ENCODE measurements at places on chromosomes 2 and 18.

GRCh38 chr2:231276987-231277386, 78.6 kb downstream of the ARMC9 start:
- no peak for DNase-seq

DNA sequence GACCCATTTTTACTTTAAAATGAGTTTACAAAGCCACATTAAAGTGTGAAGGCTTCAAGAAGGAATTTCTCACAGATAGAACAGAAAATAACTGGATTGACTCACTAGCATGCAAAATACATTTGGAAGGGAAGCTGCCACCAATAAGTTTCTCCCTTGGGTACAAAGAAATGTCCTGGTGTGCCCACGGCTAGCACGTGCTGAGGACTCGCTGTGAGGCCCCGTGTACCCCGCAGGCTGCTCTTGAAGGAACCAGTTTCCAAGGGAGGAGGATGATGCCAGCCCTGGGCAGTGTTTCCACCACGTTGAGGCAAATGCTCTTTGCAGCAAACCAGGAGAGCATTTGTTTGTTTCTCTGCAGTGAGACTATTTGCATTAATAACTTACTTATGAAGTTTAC, 207.3 kb downstream of the SH3RF3 start:
- no peak for DNase-seq

DNA sequence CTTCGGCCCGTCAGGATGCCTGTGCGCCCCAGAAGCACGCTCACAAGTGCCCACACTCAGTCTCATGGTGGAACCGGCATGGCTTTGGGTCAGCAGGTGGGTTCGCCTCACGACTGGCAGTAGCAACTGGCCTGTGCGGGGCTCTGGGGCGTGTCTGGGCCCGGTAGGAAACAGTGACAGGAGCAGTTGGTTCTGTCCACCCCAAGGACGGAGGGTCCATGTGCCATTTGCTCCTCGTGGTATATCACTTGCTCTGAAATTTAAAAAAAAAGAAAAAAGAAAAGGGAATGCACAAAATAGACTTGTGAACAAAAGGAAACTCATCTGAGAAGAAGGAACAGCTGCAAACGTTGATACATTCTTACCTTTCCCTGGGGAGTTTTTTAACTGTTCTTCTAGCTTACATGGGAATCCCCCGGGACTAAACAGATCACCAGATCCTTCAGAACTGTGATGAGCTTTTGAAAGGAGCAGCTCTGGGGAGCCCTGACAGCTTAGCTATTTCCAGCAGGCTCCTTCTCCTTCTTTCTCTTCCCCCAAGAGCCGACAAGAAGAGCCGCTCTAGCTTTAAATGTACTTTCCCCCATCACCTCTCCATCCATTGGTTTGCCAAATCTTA, 42.8 kb downstream of the TRAPPC12 start:
- no peak for DNase-seq

- peak; percentile 72 for DNase-seq
Observed at GRCh38 chr18:36527740-36528455, 230.4 kb downstream of the FHOD3 start.

DNA sequence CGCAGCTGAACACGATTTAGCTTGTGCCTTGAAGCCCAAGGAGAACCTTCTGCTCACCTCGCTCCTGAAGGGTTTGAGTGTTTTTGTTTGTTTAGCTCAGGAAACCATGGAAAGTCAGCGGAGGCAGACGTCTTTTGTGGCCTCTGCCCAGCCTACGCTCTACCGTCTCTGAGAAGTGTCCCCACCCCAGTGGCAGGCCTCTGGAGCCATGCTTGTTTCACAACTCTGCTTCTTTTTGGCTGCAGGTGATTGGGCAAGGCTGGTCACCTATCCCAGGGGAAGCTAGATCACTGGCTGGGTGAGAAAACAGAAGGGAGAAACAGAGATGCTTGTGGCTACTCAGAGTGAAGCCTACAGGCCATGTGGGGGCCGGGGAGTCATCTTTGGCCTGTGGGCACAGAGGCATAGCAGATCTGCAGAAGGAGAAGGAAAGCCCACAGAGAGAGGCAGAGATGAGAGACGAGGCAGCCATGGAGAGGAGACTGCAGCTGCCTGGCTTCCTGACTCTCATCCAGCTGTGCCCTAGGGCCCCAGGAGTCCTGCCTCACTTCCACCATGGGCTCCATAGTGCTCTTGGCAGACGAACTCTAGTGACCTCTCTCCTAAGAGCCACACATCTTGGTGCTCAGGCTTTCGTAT, 50.1 kb downstream of the CIB4 start:
- DNase-seq = peak; percentile 41

DNA sequence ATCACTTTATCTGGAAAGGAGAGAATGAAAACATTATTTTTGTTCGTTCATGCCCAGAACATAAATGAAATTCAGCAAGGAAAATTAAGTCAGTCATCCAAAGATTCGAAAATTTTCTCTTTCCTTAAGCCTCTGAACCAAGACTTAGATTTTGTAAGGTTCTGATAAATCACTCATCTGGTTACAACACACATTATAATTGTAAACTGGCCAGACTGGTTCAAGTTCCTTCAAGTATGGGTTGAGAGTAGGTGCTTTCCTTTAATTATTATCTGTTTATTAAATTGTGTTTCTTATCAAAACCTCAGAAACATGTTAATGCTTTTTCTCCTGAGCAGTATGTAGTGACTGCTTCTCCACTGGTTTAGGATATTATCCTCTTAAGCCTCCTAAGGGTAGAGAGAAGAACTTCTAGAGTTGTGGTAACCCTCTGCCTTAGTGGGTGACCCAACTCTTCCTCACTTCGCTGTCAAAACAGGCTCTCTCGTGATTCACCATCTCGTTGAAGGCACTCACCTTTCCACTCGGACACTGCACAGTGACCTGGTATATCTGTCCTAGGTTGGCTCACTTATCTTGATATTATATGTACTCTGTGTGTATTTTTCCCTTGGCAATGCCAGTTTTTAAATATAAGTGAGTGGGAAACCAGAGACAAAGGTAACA, 325.9 kb downstream of the PAX3 start:
- DNase-seq = no peak

- DNase-seq = no peak
Observed at GRCh38 chr2:213627054-213627710, 342.9 kb downstream of the SPAG16 start.

GRCh38 chr2:69202327-69202726, 184.7 kb downstream of the GFPT1 start:
- no peak for DNase-seq

GRCh38 chr2:30225131-30225762, 6.1 kb upstream of the LBH start:
- DNase-seq = peak; percentile 75

- DNase-seq = no peak
Observed at GRCh38 chr2:165273176-165273575, 34.0 kb downstream of the SCN2A start.

- DNase-seq = peak; percentile 45
Observed at GRCh38 chr2:101011152-101011551, 9.1 kb downstream of the RPL31 start.

GRCh38 chr2:216375286-216375685, 3.0 kb upstream of the MARCHF4 start:
- no peak for DNase-seq

DNA sequence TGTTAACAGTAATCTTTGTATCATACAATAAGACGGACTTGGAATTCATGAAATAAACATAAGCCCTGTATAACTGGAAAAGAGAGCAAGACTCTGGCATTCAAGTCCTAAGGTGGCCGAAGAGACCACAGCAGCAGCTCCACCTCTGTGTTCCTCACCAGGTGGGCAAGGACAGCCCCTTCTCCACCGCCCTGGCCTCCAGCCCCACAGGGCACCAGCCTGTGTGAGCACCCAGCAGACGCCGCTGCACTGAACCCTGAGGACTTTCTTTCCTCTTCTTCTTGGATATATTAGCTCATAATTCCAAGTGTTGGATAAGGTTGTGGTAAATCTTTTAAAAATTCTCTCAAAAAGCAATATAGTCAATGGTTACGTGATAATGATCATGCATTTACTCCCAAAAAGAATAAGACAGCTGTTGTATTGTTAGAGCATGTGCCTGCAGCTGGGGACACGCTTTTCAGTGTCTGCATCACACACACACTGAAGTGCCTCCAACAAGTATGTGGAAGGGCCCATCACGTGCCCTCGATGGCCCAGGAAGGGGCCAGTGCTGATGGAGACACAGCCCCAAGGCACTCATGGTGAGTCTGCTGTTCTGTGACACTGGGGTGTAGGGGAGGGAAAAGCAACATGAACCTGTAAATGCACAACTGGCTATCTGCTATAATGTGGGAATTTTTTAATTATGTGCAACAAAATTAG, 26.8 kb downstream of the FAM178B start:
- DNase-seq = no peak

GRCh38 chr2:54581326-54582039, 125.4 kb downstream of the SPTBN1 start:
- peak; percentile 53 for DNase-seq

DNA sequence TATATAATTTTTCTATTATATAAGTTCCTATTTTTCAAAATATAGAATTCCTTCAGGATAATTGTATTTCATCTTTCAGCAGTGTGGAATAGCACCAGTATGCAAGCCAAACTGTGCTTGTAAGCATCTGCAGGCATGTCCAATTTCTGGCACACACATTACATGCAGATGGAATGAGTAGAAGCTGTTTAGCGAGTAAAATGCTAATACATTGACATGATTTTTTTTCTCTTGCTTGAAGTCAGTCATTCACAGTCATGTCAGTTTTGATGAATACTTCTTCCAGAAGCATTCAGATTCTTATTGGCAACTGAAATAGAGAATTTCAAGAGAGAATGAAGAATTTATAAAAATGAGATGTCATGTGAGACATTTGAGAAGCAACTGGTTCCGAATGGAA, 109.4 kb downstream of the CERS6 start:
- DNase-seq = no peak

DNA sequence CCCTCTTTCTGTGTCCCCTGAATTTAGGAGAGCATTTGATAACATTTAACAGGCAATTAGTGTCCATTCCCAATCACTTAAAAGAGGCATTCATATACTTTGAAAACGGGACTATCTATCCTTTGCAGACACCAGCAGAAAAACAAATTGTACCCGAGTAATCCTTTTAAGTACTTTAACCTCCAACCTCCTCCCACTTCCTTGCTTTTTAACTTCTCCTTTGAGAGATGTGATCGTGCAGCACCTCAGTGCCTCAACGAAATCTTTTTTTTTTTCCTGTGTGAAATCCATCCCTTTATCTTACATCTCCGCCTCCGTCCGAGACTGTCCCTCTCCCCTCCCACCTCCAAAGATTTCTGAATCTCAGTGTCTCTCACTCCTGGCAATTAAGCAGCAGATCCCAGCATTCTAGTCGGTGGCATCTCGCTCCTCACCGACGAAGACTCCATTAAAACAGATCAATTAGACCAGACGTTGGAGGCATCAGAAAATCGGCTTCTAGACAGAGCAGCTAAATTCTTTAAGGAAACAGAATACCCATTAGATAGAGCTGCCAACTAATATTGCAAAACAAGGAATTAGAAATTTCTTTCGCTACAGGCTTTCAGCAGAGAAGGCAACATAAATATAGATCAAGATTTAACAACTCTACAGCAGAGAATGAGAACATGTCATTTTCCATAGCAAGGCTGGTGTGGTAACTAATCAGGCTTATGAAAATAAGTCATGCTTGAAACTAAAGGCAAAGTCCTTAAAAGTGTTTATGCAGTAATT, 1.9 kb upstream of the TMEFF2 start:
- no peak for DNase-seq

- DNase-seq = no peak
Observed at GRCh38 chr18:34718610-34719009, 8.5 kb downstream of the DTNA start.

GRCh38 chr2:190794790-190795189, 85.8 kb upstream of the GLS start:
- DNase-seq = no peak

DNA sequence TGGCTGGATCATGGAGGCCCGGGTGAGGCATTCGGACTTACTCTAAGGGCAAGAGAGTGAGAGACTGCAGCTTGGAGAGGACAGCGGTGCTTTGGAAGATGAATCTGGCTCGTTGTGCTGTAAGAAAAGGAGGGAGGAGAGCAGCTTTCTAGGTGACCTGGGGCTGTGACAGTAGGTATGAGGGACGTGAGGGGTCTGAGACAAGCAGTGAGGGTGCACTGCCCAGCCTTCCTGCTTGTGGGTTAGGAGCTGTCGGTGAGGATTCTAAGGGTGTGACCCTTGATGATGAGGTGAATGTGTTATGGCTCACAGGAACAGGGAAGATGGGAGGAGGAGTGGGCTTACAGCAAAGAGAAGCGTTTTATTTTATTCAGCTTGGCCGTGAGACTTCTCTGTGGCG, 27.1 kb upstream of the RHOB start:
- DNase-seq = no peak

- DNase-seq = no peak
Observed at GRCh38 chr2:7264791-7265190, 347.6 kb downstream of the RNF144A start.

DNA sequence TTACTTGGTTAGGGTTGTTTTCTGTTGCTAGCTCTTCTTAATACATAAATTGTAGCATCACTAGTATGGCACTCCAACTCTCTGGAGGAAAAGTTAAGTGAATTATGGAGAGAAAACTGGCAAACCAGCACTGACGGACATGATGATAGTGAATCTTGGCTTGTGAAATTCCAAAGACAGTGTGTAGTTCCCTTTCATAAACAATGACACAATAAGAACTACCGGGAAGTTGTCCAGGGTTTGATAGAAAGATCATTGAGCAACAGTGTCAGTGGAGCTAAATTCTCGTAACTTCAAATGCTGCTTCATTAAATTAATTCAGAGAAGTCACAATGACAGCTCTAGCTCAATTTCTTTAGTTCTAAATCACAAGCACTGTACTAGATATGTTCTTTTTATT, 66.5 kb downstream of the RIT2 start:
- no peak for DNase-seq

GRCh38 chr2:232869138-232870017, 686 bp upstream of the SNORC start:
- DNase-seq = no peak

GRCh38 chr2:27844821-27845255, 45.3 kb downstream of the RBKS start:
- DNase-seq = no peak

GRCh38 chr18:2657788-2658458, 2.4 kb downstream of the SMCHD1 start:
- DNase-seq = no peak

DNA sequence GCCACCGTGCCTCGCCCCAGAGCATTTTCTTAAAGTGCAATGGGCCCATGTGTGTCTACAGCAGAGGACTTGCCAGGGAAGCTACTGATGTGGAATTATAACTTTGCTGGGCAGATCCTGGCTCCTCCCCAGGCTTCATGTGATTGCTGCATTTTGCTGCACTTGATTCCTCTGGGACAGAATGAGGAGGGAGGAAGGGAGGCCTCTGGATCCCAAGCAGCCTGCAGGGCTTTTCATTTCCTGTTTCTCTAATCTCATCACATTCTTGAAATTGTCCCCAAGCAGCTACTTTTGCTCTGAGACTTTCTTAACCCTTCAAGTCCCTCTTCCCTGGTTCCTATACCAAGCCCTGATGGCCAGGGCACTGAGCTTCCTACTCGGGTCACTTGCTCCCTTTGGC, 134.4 kb upstream of the SEC11C start:
- peak; percentile 91 for DNase-seq

DNA sequence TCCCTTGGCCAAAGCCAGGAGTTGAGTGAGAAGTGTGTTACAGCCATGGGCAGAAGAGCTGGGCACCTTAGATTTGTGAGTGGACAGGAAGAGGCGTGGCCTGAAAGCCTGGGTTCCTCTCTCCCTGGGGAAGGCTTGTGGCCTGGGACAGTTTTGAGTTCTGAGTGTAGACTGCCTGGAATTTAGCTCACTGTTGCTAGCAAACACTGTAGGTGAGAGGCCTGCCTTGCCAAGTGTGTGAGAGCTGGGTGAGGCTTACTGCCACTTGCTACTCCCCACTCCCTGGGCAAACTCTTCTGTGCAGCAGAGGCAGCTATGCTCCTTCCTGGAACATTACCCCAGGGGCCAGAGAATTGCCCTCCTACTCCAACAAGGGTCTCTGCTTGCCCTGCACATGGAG, 150.0 kb upstream of the GALNT5 start:
- no peak for DNase-seq
